Spinal cord (tissue), 10 donors: ENCODE measurements at places on chromosomes 12 and 14. TPM values are rescaled to one million over a fixed set of nuclear protein-coding genes. Genes with fewer than 3 reads are reported as not detected.

The RERGL gene
- total RNA-seq = 7.7 TPM

The EML5 gene
- total RNA-seq = 7.9 TPM

The KRT74 gene
- total RNA-seq = 0.10 TPM

The CLSTN3 gene
- total RNA-seq = 33.9 TPM

The SPTB gene
- total RNA-seq = 19.0 TPM

The OR6S1 gene
- total RNA-seq = not detected

The CERS5 gene
- 74.9 TPM for total RNA-seq

The RERG gene
- total RNA-seq = 17.5 TPM

The CLEC2A gene
- total RNA-seq = 0.17 TPM

The CBLN3 gene
- 0.59 TPM for total RNA-seq

The LRR1 gene
- 9.1 TPM for total RNA-seq

The SLC11A2 gene
- 102 TPM for total RNA-seq

The AICDA gene
- total RNA-seq = 0.10 TPM

The FIGNL2 gene
- total RNA-seq = 0.40 TPM

The SLC2A14 gene
- 0.22 TPM for total RNA-seq

The PPP4R4 gene
- 8.8 TPM for total RNA-seq

The RNASE11 gene
- not detected for total RNA-seq

The SIX1 gene
- total RNA-seq = 44.8 TPM

The SETD1B gene
- total RNA-seq = 4.1 TPM

The CDCA3 gene
- 17.2 TPM for total RNA-seq

The COX8C gene
- total RNA-seq = not detected

The GPRC5D gene
- total RNA-seq = not detected

The SLC7A8 gene
- total RNA-seq = 18.9 TPM

The WSB2 gene
- 103 TPM for total RNA-seq

The LTBR gene
- total RNA-seq = 43.5 TPM

The LDHB gene
- total RNA-seq = 791 TPM

The KRT4 gene
- total RNA-seq = not detected

The RNU4-1 gene
- under 0.01 TPM for total RNA-seq

The CPNE8 gene
- total RNA-seq = 18.6 TPM

The RIPK3 gene
- total RNA-seq = 1.4 TPM

The CNPY2 gene
- total RNA-seq = 46.7 TPM
